ENCODE measurements at places on chromosomes 4 and X.

GRCh38 chr4:61301271-61301670 is 101.1 kb downstream of the ADGRL3 start:
- DNase-seq = no peak

DNA sequence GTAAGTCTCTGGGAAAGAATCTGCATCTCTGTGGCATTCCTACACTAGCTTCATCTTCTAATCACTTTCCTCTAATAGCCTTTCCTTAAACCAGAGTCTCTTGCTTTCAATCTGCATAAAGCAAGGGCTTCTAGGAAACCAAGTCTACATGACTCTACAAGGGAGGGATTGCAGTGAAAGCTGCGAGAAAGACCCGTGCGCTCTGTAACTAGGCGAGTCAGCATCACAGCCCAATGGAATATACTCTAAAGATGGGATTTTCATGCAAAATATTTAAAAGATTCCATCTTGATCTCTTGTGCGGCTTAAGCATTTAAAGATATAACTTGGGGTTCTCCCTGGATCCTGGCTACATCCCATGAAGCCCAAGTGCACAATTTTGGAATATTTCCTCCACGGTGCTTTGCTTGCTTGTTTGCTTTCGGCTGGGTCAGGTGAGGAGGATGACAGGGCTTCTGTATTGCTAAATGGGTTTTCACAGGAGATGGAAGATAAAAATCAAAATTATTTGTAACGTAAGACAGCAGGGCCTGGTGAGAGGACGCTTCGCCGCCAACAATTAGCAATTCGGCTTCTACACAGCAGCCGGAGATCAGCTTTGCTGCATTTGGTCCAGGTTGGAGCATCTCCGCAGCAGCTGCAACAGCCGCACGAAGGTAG is 687 bp upstream of the GRIA2 start:
- DNase-seq = peak; percentile 20

GRCh38 chrX:29477878-29478277 is 737.5 kb upstream of the MAGEB2 start:
- no peak for DNase-seq

DNA sequence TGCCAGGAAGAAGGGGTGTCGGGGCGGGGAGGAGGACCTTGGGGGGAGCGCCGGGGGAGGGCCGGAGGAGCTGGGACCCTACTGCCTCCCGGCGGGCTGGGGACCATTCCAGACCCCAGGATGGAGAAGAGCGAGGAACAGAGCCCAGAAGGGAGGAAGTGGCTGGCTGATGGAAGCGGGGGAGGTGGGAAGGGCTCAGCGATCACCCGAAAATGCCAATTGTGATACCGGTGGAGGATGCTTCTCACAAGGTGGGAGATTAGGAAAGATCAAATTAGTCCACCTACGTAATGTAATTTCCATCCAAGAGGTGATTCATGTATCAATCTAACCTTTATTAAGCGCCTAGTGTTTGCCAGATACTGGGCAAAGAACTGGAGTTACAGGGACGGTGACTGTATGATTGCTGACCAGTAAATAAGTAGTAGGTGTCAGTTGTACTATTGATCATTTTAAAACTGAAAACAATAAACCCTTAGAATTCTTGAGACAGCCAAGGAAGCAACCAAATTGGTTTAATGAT is 452 bp upstream of the RAI2 start:
- DNase-seq = no peak

- no peak for DNase-seq
Observed at GRCh38 chr4:87042221-87042620, 107.4 kb downstream of the AFF1 start.

GRCh38 chr4:67344594-67345380 is 200.5 kb downstream of the CENPC start:
- no peak for DNase-seq

DNA sequence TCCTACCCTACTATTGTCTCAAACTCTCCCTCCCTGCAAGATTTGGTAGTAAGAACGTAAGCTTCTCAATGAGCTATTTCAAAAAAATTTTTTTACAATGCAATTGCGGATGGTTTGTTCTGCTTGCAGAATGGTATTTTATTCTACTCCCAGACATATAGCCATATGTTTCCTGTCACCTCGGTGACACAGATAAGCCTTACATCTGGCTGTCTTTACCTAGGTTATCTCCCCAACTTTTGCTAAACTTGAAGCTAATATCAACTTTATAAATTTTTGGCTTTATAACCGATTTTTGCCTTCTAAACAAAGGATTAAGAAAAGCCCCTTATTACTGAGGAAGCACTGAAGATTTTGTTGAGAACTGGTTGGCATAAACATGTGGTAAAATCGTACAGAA is 331.5 kb downstream of the TENM3 start:
- no peak for DNase-seq

- DNase-seq = no peak
Observed at GRCh38 chr4:37797374-37797773, 29.1 kb upstream of the PGM2 start.

DNA sequence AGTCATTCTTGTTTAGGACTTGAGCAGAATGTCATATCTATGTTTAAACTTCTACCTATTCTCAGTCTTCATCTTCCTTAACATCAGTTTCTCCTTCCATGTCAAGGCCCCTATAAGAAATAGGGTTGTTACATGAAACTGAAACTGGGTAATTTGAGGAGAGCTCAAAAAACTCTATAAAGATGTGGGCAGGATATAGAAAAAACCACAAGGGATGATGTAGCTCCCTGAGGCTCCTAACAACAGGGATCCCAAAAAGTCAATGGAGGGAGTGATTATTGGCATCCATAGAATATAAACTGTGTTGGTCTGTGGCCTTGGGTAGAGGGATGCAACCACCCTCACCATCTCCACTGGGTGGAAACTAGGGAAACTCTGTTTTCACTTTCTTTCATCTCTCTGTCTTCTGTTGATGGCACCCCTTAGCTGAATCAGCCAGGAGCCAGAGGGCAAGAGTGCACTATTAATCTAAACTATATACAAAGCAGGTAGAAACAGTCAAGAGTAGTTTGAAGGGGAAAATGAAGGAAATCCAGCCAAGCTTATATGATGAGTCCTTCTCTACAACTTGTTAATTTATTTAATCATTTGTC is 27.6 kb downstream of the C4orf54 start:
- no peak for DNase-seq

DNA sequence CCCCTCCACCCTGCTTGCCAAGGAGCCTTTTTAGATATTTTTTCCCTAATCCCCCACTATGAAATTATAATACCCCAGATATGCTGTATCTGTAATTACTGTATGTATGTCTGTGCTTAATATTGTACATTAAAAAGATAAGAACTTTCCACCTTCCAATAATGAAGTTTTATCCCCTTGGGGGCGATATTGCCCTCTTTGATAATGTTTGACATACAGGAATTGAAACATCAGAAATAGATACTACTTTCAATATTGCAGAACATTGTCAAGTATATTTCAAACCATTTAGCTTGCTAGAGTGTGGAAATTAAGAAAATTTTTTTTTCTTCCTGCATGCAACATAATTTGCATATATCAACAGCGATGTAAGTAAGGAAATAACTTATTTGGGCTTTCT is 58.9 kb downstream of the NAF1 start:
- DNase-seq = peak; percentile 33

GRCh38 chr4:122960611-122961000 is 38.2 kb upstream of the NUDT6 start:
- DNase-seq = no peak

GRCh38 chrX:101550751-101551379 is 518 bp downstream of the ARMCX1 start:
- peak; percentile 5 for DNase-seq

DNA sequence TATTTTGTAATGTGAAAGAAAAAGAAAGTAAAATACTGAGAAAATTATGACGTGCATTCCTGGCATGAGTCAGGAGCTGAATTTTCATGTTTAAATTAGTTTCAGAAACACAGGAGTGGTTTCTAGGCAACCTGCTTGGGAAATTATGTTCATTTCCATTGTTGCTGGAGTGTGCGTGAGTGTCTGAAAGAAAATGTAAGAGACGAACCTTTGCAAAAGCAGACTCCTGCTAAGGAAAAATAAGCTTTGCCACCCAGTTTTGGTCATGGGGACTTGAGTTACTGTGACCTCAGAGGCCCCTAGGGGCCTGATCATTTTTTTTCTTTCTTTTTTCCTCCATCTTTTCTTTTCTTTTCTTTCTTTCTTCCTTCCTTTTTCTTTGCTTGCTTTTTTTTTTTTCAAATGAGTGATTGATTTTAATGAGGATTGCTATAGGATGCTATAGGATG is 18.8 kb upstream of the CHRNA9 start:
- DNase-seq = peak; percentile 95

- no peak for DNase-seq
Observed at GRCh38 chr4:80685214-80685613, 345.3 kb upstream of the BMP3 start.

GRCh38 chrX:37995428-37995827 is 10.9 kb upstream of the SYTL5 start:
- no peak for DNase-seq

DNA sequence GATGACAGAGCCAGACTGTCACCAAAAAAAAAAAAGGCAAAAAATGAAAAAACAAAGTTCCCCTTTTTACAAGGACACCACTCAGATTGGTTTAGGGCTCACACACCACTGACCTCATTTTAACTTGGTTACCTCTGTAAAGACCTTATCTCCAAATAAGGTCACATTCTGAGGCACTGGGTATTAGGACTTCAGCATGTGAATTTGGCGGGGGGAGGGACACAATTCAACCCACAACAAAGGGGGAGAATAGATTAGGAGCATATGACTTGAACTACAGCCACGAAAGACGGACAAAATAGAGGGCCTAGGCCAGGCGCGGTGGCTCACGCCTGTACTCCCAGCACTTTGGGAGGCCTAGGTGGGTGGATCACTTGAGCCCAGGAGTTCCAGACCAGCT is 31.0 kb upstream of the ARAF start:
- DNase-seq = no peak
